ENCODE measurements at places on chromosomes 3 and 15.

DNA sequence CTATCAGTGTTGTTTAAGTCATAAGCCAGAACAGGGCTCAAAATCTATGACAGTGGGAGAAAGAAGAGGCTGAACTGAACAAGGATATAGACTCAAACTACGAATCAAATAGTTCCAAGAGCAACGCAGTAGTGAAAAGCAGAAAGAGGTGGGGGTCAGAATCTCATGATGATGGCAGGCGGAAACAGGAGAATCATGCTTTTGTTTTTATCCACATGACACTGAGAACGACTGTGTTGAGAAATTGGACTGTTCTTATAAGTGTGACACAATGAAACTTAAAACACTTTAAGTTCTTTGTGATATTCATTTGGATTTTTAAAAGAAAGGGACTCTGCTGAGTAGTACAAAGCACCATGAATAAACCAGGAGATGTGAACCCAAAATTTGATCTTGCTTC is 309.4 kb downstream of the ULK4 start:
- DNase-seq = no peak

DNA sequence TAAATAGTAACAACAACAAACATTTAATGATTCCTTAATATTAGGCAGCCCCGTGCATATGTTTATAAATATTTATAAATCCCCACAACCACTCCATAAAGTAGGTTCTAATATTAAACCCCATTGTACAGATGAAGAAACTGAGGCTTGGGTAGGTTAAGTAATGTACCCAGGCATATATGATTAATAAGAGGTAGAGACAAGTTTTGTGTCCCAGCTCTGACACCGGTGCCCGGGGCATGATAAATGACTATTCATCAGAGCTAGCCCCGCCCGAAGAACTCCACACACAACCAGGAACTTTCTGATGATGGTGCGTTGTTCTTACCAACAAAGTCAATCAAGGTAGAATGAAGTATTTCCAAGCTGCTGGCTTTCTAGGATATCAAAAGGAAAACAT is 19.4 kb downstream of the CDCP1 start:
- DNase-seq = no peak

- no peak for DNase-seq
Observed at GRCh38 chr3:5002174-5002870, 23.1 kb downstream of the BHLHE40 start.

GRCh38 chr3:171351676-171352075 is 108.5 kb downstream of the TNIK start:
- DNase-seq = no peak

DNA sequence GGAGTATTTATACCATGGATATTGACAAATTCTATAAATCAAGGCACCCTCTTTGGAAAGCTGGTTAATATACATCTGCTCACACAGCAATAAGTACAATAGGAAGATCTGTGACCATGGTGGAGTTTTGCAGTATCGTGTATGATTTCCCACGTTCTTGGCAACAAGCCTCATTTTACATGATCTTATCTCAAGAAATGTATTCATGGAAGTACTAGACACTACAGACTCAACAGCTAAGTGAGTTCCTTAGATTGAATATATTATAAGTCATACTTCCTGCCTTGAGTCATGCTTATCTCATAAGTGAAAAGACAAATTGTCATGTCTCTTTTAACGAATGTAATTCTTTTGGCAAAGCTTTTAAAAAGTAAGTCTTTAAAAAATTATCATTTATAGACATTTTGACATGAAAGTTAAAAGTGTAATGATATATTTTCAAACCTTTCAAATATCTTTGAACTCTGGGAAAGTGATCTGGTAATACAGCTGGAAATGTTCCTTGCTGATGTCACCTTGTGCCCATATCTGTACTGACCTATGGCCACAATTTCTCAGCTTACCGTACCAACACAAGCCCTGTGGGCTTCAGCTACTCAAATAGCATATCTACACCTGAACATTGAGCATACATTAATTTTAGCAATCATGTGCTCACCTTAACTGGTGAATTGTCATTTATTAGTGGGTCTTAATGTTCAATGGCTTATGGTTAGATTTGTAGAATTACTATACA is 130.3 kb upstream of the TMC3 start:
- DNase-seq = no peak

DNA sequence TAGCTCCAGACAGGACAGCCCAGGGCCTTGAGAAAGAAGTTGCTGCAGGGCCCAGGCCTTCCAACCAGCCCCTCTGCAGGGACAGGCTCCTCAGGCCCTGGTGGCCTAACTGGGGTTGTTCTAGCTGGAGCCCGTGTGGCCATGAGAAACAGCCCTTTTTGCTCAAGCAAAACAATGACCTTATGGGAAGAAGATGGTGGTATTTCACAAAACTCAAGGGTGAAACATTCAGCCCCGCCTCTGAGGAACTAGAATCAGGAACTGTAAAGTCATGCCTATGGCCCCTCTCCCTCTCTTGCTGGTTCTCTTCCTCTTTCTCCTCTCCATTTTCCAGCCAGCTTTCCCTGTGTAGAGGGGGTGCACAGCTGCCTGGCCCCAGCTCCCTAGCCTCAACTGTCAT is 273.3 kb downstream of the RPLP1 start:
- DNase-seq = no peak

GRCh38 chr15:28900892-28901586 is 15.3 kb downstream of the APBA2 start:
- DNase-seq = no peak

DNA sequence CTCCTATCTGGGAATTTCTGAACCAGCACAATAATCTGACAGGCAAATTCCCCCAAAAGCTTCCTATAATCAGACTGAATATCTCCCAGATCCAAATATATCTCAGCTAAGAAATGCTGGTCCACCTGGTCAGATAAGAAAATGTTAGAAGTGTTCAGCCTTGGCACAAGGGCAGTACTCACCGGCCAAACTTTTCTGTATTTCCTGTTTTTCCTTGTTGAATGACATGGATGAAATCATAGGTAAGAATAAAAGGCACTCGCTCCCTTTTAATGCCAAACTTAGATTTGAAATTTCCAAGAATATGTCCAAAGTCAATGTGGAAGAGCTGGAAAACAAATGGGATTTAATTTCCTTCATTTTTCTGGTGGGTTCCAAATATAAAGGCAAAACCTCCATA is 48.9 kb downstream of the FAIM start:
- DNase-seq = no peak

DNA sequence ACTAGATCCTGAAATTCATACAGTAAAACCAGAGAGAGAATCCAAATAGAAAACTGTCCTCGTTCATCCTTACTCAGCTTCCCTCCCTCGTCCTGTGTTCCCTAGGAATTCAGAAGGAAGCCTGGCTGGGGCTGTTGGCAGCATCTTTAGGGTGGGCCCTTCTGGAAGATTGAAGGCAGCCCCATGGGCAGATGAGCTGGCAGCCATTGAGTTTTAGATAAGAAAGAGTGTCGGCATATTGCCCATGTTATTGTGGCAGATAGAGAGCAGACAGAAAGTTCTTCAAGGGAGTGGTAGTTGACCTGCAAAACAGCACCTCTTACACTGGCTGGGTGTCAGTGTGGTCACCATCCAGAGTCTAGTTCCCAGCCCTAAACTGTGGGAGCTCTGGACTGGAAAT is 23.5 kb downstream of the TMOD2 start:
- no peak for DNase-seq

- DNase-seq = no peak
Observed at GRCh38 chr15:38207621-38208020, 45.0 kb upstream of the SPRED1 start.

Data from stimulated activated CD4-positive, alpha-beta T cell treated with anti-CD3 and anti-CD28 coated beads, Interleukin-1b, Interleukin-23, amount 100 ng/mL, for 1 hour (primary cell).